ENCODE measurements at places on chromosomes 1 and 21.
A peak's percentile ranks its signal among the peaks of the same experiment; 100 is the strongest.

GRCh38 chr1:207822124-207822601 lies 70.3 kb downstream of the CD46 start:
- no peak for DNase-seq

- no peak for DNase-seq
Measured at GRCh38 chr1:48069662-48070395, 72.6 kb upstream of the TRABD2B start.

- DNase-seq: no peak
Measured at GRCh38 chr1:26747048-26747447, 40.7 kb upstream of the PIGV start.

DNA sequence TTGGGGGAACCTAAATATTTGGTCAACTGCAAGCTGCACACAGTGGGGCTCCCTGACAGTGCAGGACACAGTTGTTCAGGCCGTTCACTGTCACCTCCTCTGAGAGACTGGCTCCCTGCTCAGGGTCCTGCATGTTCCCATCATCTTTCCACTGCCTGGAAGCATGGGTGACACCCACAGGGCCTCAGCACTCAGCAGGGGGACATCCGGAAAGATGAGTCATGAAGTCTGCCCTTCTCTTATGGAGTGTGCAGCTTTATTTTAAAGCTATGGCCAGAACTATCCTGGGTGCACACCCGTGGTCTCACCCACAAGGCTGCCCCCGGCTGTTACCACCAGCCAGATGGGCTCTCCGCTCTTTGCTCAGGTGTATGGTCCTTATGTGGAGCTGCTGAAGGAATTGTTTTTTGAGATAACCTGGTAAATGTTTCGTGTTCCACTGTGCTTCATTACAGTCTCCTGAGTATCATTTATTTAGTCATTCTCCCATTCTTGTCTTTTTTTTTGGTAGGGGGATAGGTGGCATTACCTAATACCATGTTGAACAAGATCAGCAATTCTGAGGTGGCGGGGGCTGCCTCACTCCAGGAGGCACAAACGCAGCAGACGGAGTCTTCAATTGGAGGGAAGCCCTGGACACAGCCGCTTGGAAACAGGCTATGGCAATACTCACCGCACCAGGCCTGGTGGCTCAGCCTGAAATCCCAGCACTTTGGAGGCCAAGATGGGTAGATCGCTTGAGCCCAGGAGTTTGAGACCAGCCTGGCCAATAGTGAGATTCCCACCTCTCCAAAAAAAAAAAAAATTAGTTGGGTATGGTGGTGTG lies 14.3 kb downstream of the TRIM11 start:
- DNase-seq: no peak

DNA sequence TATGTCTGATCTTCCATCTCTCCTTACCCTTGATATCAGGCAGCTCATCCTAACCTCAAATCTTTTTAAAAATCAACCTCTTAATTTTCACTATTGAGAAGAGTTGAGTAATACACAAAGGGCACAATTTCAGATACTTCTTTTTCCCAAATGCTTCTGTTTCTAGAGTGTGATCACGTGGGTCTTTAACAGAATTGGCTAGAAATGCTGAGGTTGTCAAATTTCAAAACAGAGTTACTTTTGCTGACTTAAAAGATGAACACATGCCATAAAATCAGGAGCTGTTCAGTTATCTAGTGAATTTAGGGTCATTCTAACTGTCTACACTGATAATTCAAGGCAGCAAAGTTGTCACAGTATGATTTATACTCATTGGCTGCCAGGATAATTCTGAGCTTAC lies 63.6 kb upstream of the NGF start:
- DNase-seq: no peak

GRCh38 chr1:24481101-24481500 lies 21.5 kb upstream of the RCAN3 start:
- no peak for DNase-seq

- no peak for DNase-seq
Measured at GRCh38 chr1:201778279-201779065, 50.5 kb upstream of the IPO9 start.

DNA sequence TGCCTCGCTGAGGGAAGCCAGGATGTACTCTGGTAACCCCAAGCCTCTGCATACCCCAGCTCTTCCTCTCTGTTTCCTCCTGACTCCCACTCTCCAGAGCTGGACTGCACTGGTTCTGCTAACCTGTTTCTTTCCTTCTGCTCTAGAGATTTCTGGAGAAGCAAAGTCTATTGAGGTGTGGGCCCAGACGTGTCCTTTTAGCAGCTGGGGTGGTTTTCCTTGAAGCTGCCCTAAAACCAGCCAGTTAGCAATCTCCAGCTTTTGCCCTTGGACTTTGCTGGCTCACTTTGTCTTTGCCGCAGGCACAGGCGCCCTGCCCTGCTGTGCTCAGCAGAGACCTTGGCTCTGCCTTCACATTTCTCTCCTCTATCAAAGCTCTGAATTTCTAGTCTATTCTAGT lies 171.8 kb upstream of the IVNS1ABP start:
- no peak for DNase-seq

GRCh38 chr1:192445839-192446489 lies 129.2 kb downstream of the RGS21 start:
- DNase-seq: peak; percentile 14

DNA sequence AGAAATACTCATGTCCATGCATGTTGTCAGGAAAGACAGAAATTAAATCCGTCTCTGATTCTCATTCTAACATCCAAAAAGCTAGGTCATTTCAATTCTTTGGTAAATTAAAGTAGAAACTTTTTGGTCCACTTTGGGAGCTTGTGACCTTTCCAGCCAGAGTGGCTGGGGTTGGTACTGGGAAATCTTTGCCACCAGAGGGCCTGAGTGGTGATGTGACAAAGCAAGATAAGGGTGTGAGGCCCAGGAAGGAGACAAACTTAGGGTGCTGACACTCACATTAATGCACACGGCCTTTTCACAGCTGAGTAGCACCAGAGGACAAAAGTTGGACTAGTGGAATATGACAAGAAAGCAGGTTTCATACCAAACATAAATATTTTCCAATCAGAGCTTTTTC lies 144.3 kb downstream of the DNM3 start:
- DNase-seq: no peak

GRCh38 chr1:39091845-39092645 lies 65.9 kb downstream of the NDUFS5 start:
- DNase-seq: no peak

GRCh38 chr1:89994231-89994804 lies 592 bp upstream of the ZNF326 start:
- no peak for DNase-seq

DNA sequence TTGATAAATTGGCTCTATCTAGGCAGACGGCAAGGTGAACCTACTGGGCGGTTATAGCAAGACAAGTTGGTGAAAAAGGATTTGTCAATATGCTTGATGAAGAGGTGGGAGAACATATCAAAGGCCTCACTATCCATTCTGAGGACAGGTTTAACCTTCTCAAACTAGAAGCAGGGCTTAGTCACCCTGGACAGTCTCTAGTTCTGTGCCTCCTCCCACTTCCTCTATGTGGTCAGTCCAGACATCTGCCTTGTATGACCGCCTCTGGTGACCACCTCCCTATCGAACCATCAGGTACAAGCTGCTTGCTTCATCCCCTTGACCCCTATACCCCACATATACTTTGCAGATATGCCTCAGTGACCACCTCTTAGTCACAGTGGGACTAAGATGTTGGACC lies 2.3 kb upstream of the SCYL3 start:
- DNase-seq: no peak

- no peak for DNase-seq
Measured at GRCh38 chr1:165899461-165899941, 72.1 kb downstream of the UCK2 start.

GRCh38 chr1:241140670-241141069 lies 216.3 kb downstream of the RGS7 start:
- no peak for DNase-seq

Data from activated naive CD8-positive, alpha-beta T cell treated with anti-CD3 and anti-CD28 coated beads, Interleukin-2, amount 50 U/mL, for 16 hours (primary cell).